NCI-H1930 (cell line): ENCODE measurements at places on chromosomes 5 and 9.

DNA sequence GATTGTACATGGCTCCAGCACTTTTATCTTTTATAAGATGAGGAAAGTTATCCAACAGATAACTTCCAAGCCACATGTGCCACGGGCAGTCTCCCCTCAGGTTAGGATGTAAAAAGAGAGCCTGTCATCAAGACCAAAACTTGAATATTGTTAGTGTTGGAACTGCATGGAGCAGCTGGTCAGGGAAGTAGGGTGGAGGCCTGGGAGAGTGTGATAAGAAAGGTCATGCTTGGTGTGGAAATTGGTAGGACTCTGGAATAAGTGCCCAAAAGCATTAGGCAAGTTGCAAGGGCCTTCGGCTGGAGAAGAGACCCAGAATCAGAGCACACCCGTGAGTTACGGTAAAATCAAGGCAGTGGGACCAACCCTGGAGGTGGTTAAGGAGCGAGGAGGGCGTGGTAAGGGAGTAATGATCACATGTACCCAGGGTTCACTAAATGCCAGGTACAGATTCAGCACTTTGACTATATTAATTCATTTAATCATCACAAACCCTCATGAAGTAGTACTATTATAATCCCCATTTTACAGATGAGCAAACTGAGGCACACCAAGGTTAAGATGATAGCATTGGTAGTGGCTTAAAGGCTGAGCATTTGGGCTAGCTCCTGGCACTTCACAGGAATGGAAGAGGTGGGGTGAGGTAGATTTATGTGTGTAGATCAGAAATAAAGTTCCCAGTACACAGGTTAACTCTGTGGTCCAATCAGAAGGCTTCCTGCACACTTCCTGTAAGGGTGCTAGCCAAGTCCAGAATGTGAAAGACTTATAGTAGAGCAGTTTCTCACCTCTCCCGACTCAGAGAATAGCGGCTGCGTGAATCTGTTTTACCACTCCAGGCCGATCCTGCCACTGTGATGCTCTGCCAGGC, 96.5 kb upstream of the ZNF608 start:
- DNase-seq: no peak

- no peak for DNase-seq
Observed at GRCh38 chr5:34501016-34501415, 155.1 kb upstream of the RAI14 start.

- DNase-seq: no peak
Observed at GRCh38 chr9:13586587-13587374, 307.3 kb upstream of the MPDZ start.

DNA sequence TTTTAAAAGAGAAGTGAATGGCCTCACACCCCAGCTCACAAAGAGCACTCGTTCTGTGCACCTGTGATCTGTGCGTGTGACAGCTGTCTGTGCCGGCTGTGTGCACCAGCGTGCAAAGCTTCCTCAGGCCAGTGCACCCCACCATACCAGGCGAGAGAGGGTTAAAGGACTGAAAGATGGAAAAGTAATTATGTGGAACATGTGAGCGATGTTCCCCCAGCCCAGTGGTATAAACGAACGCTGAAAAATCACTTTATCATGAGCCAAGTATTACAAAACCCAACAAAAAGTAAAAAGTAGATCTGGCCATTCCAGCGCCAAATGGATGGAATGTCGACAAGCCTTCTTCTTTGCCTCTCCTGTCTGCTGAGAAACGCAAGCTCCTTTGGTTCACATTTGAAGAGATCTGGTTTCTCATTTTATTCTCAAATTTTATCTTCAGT, 53.7 kb downstream of the IPPK start:
- no peak for DNase-seq

- DNase-seq: no peak
Observed at GRCh38 chr5:172584638-172585037, 56.4 kb upstream of the NEURL1B start.

DNA sequence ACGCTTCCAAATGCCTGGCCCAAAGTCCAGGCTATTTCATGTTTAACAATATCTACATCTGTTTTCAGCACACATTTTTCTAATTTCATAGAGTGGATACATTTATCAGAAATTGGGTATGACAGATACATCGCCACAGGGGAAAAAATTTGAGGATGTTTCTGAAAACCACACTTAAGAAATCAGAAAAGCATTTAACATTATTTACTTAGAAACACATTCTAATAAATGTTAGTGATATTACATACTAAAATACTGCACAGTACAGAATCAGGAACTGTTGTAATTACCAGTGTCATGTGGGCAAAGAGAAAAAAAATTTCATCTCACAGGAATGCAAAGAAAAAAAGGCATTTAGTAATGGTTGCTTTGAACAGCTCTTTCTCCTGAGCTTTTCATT, 310.5 kb upstream of the KIF2A start:
- no peak for DNase-seq

GRCh38 chr9:8673830-8674229, 874.3 kb upstream of the DMAC1 start:
- DNase-seq: no peak

- no peak for DNase-seq
Observed at GRCh38 chr9:98903961-98904411, 39.7 kb upstream of the COL15A1 start.

- no peak for DNase-seq
Observed at GRCh38 chr5:91403438-91403837, 20.3 kb upstream of the ARRDC3 start.

GRCh38 chr5:75050415-75050814, 1.9 kb downstream of the GCNT4 start:
- DNase-seq: no peak

- DNase-seq: no peak
Observed at GRCh38 chr5:45029553-45029952, 220.8 kb downstream of the MRPS30 start.

DNA sequence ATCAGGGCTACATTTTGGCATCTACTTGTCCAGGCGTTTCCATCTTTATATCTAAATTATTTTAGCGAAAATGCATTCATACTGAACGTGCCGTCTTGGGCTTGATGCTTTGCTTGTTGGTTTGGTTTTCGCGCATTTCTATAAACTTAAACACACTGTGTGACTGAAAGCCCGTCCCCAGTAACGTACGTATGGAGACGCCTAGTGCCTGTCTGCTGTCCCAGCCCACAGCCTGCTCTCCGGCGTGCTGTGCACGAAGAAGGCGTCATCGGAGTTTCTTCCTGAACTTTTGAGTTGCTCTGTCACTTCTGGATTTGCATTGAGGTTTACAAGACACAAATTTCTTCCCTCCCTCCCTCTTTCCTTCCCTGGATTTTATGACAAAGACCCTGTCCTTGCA, 40.6 kb upstream of the IRX4 start:
- DNase-seq: no peak

- DNase-seq: no peak
Observed at GRCh38 chr9:123497830-123498229, 141.8 kb downstream of the CRB2 start.
